Kidney tubule cell (primary cell): ENCODE measurements at places on chromosomes 4 and X.

GRCh38 chr4:87881115-87881514, 48.3 kb downstream of the MEPE start:
- DNase-seq: no peak

GRCh38 chr4:120858776-120859175, 63.8 kb downstream of the PRDM5 start:
- peak; percentile 20 for DNase-seq

GRCh38 chr4:70895405-70895804, 6.8 kb upstream of the MOB1B start:
- DNase-seq: peak; percentile 44

DNA sequence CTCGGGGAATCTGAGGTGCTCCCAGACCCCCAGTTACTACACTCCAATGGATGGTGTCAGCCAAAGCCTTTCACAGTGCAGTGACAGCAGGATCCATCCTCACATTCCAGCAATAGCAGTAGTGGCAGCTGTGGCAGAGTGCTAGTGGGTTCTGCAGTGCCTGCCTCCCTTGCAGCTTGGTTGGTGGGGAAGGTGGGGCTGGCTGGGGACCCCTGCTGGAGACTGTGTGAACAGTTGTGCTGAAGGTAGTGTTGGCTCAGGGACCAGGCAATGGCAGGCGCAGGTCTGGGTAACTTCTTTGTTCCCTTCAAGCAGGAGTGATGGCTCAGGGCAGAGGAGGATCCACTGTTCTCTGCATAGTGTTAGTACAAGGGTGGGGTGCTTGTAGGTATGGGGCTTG, 343.7 kb upstream of the TRAM1L1 start:
- no peak for DNase-seq

DNA sequence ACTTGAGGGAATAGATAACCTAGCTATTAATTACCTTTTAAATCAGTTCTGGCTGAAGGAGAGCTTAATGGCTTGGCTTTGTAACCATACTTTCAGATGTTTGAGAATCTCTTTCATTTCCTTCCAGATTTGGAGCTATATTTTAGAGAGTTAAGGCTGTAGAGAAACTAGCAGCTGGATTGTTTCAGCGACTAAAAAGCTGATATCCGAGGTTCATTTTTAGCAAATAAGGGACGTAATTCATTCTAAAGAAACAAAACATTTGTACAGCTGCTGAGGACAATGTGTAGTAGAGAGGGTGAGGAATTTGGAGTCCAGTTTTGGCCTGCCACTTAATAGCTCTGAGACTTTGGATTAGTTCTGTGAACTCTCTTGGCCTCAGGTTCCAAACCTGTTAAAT, 12.2 kb downstream of the OSTC start:
- DNase-seq: no peak

- DNase-seq: no peak
Observed at GRCh38 chr4:86686741-86687140, 92.6 kb downstream of the PTPN13 start.

DNA sequence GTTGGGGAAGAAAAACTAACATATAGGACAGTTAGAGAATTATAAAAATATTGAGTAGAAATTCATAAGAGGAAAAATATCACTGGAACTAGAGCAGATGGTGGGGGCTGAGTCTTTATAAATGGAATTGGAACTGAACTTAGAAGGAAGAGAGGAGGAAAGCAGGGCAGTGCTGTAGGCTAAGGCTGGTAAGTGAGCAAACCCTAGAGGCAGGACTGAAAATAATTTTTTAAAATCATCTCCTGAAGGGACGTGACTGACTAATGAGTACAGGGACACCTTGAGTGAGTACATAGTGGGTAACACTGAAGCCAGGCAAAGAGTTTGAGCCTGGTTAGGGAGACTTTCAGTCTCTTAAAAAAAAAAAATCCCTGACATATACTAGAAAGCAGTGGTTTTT, 63.3 kb downstream of the GALNT7 start:
- DNase-seq: peak; percentile 50

DNA sequence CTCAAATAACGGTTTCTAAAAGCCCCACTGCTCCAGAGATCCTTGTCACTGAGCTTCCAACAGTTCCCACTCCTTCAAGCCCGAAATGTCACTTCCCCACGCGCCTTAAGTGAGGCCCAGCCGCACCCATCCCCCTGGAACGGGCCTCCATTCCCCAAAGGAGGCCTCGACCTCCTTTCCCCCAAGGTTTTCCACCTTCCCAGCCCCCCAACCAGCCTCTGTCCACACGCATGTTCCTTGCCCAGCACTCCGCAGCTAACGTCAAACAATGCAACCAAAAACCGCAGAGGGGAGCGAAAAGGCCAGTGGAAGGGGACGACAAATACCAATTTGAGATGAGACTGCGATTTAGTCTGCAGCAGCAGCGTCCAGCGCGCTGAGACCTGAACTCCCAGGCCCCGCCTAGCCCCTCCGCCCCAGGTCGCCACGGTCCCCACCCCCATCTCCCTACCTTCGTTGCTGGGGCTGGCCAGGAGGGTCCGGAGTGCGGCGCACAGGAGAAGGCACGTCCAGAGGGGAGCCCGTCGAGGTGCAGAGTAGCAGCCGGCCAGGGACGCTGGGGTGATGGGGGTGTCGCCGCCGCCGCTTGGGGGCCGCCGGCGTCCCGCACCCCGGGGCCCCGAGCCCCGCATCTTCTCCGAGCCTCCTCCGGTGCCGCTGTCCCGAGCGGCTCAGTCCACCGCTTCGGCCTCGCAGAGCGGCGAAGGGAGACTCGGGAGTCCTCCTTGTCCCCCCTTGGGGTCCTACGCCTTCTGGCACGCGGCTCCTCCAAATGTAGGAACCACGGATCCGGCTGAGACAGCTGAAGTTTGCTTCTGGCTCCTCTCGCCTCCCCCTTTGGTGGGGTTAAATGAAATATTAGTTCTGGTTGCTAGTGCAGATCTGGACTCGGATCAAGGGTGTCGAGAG, 924 bp downstream of the EPHA5 start:
- DNase-seq: no peak

DNA sequence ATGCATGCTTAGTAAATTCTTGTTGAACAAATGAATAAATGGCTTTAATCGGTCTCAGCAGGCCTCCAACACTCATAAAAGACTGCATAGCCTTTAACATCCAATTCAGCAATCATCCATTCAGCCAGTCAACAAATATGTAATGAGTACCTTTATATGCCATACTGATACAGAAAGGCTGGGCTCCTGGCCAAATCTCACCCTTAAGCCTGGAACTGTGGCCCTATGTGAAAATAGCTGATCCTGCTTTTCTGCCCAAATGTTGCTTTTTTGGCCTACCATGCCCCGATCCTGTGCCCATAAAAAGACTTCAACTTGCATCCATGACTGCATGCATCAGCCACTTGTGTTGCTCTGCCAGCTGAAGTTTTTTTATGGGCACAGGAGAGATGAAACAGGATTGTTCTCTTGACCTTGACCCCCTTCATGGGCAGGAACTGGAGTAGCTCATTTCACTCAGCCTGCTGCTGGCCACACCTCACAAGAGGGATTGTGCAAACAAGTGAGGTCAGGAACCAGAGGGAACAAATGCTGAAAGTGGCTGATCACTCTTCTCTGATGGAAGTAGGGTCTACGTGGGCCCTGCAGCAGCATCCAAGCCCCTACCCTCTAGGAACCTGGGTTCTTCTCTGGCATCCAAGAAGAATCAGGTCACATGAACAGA, 75.6 kb downstream of the NPY1R start:
- DNase-seq: no peak

DNA sequence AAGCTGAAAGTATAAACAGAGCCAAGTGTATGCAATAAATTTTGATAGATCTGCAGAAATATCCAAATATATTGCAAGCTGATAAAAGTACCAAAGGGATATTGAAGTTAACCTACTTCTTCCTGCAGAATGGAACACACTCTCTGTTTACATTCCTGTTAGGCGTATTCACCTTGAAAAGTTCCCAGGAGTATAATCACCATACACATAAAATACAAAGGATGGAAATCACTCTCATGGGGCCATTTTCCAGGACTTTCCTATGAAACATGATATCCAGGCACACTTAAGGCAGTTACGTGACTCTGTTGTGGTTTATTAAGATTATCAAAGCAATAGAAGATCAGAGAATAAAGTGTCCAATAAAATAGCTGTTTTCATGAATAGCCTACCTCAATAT, 1142.3 kb downstream of the NLGN4X start:
- no peak for DNase-seq

- DNase-seq: no peak
Observed at GRCh38 chr4:188214861-188215260, 75.6 kb downstream of the TRIML1 start.

GRCh38 chr4:950136-951020, 18.1 kb downstream of the TMEM175 start:
- no peak for DNase-seq

DNA sequence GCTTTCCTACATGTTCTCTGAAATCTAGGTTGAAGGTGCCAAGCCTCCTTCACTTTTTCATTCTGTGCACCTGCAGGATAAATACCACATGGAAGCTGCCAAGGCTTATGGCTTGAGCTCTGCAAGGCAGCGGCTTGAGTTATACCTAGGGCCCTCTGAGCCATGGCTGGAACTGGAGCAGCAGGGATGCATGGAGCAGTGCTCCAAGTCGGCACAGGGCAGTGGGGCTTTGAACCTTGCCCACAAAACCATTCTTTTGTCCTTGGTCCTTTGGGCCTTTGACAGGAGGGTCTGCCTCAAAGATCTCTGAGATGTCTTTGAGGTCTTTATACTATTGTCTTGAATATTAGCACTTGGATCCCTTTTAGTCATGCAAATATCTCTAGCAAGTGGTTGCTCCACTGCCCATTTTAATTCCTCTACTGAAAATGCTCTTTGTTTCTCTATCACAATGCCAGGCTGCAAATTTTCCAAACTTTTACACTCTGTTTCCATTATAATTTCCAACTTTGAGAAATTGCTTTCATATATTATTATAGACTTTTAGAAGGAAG, 536.2 kb upstream of the KLHL4 start:
- no peak for DNase-seq

GRCh38 chr4:48012824-48013223, 3.7 kb downstream of the CNGA1 start:
- DNase-seq: no peak

- no peak for DNase-seq
Observed at GRCh38 chr4:8081621-8082516, 76.7 kb downstream of the ABLIM2 start.

- peak; percentile 16 for DNase-seq
Observed at GRCh38 chrX:17812763-17813162, 48.3 kb downstream of the RAI2 start.

DNA sequence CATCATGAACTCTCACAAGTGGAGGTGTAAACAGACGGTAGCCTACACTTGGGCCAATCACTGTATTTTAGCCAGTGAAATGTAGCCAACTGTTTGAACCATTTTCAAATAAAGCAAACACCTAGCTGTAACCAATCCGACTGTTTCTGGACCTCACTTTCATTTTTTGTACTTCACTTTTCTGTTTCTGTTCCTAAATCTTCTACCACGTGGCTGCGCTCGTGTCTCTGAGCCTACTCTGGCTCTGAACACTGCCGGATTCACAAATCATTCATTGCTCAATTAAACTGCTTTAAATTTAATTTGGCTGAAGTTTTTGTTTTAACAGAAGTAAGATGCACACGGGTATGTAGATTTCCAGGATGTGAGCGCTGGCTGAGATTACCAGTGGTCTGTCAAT, 319.1 kb downstream of the RAPGEF2 start:
- no peak for DNase-seq

GRCh38 chr4:186653969-186654368, 69.7 kb downstream of the FAT1 start:
- DNase-seq: no peak

DNA sequence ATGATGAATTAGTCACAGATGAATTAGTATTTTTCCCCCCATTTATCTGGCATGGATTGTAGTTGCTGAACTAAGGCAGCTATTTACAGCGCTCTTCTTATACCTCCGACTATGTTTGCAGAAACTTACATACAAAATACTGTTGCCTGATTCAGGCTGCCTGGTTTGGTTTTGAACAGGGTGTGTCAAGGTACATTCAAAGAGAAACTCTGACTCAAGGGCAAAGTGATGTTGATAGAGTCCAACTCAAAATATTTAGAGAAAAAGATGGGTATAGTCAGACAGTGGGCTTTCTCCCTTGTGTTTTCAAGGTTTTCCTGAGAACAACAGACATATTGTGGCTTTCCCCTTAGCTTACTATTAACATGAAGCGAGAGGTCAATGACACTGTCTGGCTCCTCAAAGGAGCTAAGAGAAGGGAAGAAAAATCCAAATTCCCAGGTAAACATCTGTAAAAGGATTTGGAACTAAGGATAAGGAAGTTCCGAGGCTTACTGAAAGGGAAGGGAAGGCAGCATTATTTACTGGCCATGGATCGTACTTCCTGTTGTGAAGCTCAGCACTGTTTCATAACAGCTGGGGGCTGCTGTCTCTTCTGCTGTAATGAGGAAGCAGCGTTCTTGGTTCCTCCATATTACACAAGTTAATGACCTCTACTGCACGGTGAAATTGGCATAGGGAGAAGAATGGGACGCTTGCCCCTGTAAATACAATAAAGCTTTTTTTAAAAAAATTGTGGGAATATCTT, 30.9 kb downstream of the FAM9C start:
- DNase-seq: no peak

- DNase-seq: no peak
Observed at GRCh38 chr4:133377286-133377685, 228.2 kb downstream of the PCDH10 start.

DNA sequence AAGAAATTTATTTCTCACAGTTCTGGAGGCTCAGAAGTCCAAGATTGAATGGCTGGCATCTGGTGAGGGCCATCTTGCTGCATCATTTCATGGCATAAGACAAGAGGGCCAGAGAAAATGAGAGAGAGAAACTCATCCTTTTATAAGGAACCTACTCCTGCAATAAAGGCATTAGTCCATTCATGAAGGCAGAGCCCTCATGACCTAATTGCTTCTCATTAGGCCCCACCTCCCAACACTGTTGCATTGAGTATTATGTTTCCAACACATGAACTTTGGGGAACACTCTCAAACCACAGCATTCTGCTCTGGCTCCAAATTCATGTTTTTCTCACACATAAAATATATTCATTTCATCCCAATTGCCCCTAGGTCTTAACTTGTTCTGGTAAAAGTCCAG, 14.2 kb downstream of the RNF175 start:
- no peak for DNase-seq

GRCh38 chrX:118228041-118228440, 111.4 kb upstream of the KLHL13 start:
- no peak for DNase-seq

- DNase-seq: peak; percentile 57
Observed at GRCh38 chrX:22399437-22400192, 126.9 kb downstream of the CBLL2 start.

DNA sequence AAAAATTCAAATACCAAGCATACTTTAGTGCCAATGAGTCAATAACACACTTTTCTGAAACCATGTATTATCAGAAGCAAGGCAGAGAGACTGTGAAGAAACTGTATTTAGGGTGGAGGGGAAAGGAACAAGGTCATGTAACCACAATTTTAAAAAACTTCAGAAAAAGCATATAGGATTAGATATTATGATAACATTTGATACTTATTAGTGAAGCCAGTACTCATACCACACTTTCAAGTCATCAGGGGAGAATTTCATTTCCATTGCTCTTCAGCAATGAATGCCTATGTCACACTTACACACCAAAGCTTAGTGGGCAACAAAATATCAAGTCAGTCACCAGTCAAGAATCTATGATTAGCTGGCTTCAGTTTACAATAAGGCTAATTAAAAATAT, 602.2 kb downstream of the IL15 start:
- peak; percentile 16 for DNase-seq

GRCh38 chr4:169383724-169384123, 113.0 kb upstream of the SH3RF1 start:
- DNase-seq: peak; percentile 44
